ENCODE measurements at places on chromosomes 6 and 20. TPM values are rescaled to one million over a fixed set of nuclear protein-coding genes. Genes with fewer than 3 reads are reported as not detected.

GFOD1 gene
- total RNA-seq = 1.6 TPM

CEP43 gene
- total RNA-seq = 9.1 TPM

LPIN3 gene
- total RNA-seq = 13.7 TPM

SRXN1 gene
- total RNA-seq = 194 TPM

ANKRD66 gene
- not detected for total RNA-seq

EPB41L1 gene
- 81.3 TPM for total RNA-seq

LST1 gene
- total RNA-seq = not detected

SCUBE3 gene
- 0.05 TPM for total RNA-seq
